ENCODE measurements at places on chromosomes 3 and 15. TPM values are rescaled to one million over a fixed set of nuclear protein-coding genes. Genes with fewer than 3 reads are reported as not detected.
A peak's percentile ranks its signal among the peaks of the same experiment; 100 is the strongest.

GRCh38 chr15:44676676-44677075 is 13.2 kb upstream of the SPG11 start:
- H3K36me3 ChIP-seq: no peaks in the 10 kb centered on the region
- no peaks in the 10 kb centered on the region for H3K4me1 ChIP-seq
- peak overlapping the region; percentile 51 for H3K27ac ChIP-seq

DNA sequence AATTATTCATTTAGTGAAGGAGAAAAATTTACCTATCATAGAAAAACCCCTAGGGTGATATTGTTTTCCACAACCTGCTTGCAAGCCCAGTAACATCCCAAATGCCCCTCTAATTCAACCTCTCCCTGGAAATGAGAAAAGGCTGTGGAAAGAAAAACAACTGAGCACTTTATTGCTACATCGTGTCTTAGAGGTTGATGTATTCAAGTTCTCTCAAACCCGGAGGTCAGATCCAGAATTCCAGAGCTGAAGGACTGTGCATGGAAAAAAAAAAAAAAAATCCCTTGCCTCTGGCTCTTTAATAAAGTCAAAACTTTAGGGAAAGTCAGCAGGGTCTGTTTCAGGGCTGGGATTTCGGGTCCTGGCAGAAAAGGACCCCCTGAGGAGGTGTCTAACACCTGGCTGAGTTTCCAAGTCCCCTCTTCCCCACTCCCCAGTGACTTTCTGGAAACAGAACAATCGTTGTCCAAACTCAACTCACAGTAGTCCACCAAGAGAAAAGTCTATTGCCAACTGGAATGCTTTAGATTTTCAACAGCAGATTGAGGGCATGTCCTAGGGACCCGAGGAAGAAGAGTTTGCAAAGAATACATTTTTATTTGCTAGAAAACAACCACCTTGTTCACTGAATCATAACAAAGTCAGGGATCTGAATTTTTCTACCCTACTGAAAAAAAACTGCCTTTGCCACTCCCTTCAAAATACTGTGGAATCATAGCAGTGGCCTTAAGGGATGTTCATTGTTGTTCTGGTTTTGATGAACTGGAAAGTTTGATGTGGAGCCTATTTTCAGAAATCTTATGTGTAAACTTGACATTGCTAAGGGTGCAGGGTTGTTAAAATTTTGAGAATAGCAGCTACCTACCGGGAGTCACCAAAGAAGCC is 207.5 kb upstream of the ADAMTS9 start:
- H3K36me3 ChIP-seq: no peaks in the 10 kb centered on the region
- no peak for DNase-seq
- no peaks in the 10 kb centered on the region for H3K27me3 ChIP-seq
- H3K4me1 ChIP-seq: no peaks in the 10 kb centered on the region

DNA sequence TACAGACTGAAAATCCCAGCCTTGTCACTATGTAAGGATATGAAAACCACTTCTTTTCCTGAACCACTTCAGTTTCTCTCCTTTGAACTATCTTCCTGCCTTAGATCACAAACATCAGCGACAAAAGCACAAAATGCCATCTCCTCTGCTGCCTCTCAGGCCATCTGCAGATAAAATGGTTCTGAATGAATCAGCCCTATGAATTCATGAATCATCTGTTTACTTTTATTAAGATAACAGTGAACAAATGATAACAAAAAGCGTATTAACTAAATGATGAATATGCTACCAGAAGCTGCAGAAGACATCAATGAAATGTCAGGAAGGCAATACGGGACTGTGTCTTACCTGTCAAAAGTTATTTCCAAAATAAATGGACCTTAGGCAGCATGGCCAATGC is 928.1 kb downstream of the ROBO1 start:
- no peaks in the 10 kb centered on the region for H3K4me1 ChIP-seq
- no peaks in the 10 kb centered on the region for H3K27me3 ChIP-seq
- H3K27ac ChIP-seq: no peak overlapping the region
- H3K36me3 ChIP-seq: no peaks in the 10 kb centered on the region

- no peaks in the 10 kb centered on the region for H3K27me3 ChIP-seq
- no peaks in the 10 kb centered on the region for H3K4me1 ChIP-seq
Observed at GRCh38 chr3:153963012-153963411, 158.2 kb upstream of the ARHGEF26 start.

The GPR160 gene
- 49.7 TPM for total RNA-seq

GRCh38 chr3:46905661-46906451 is 28.3 kb downstream of the PTH1R start:
- H3K4me3 ChIP-seq: no peak overlapping the region
- H3K36me3 ChIP-seq: no peaks in the 10 kb centered on the region
- H3K27me3 ChIP-seq: no peaks in the 10 kb centered on the region
- peaks cover 22% of the 10 kb centered on the region for H3K4me1 ChIP-seq
- no peak overlapping the region for H3K27ac ChIP-seq
- no peak for DNase-seq

GRCh38 chr3:16311960-16312451 is 47.0 kb downstream of the OXNAD1 start:
- no peaks in the 10 kb centered on the region for H3K27me3 ChIP-seq
- no peak overlapping the region for H3K27ac ChIP-seq
- H3K36me3 ChIP-seq: peaks cover 4% of the 10 kb centered on the region
- no peak for DNase-seq
- no peak overlapping the region for H3K4me3 ChIP-seq

DNA sequence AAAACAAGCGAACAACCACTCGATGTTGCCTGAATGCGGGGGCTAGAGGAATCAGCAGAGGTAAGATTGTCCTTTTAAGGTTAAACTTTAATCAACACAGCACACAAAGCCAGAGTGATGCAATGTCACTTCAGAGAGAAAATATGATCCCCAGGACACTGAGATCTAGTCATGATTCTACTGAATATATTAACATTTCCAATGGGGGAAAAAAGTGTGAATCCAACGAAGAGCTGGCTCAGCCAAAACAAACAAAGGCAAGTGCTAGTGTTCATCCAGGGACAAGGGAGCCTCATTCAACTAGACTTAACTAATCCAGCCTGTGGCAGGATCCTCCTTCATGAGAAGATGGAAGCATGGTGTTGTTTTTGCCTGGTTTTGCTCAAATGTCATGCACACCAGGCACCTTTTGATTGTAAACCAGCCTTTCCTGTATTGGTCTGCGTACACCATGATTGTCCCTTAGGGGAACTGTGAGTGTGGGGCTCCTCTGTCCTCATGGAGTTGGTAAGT is 35.8 kb downstream of the SCG5 start:
- H3K27me3 ChIP-seq: no peaks in the 10 kb centered on the region
- no peak overlapping the region for H3K27ac ChIP-seq

The EIF4G1 gene
- total RNA-seq: 402 TPM

DNA sequence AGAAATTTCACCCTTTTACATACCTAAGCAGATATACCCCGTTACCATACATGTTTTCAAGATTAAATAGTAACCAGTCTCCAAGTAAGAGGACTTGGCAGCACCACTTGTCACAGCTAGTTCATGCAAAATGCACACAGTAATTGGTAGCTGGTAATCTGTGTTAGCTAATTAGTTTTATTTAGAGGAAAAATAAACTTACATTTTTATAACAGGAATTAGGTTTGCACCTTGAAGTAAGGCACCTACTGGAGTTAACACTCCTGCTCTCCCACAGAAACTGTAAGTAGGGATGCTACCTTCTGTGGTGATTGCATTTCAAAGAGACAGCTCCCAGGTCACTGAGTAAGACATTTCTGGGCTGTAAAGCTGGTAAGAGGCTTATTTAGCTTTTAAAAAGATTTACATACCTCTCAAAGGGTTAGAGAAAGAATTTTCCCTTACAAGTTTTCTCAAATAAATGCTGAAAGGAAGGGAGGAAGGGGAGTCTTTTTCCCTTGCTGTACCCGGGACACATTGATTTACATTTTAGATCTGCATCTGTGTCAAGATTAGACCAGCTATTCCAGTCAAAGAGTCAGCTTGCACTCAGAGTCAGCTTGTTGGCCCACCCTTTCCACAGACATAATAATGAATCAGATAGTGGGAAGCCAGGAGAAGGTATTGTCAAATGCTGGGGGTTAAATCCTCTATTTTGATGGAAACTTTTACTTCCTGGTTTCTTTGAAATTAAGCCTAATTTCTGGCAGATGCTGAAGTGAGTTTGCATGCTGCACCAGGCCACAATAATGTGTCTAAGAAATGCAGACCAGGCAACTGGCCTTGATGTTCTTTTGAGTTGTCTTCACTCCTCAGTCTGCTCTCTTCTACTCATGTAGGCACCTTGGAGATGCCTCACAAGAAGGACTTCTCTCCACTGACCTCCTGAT is 77.6 kb upstream of the CHD2 start:
- no peak overlapping the region for H3K4me3 ChIP-seq
- peaks cover 35% of the 10 kb centered on the region for H3K4me1 ChIP-seq
- H3K36me3 ChIP-seq: no peaks in the 10 kb centered on the region
- H3K27me3 ChIP-seq: no peaks in the 10 kb centered on the region
- H3K27ac ChIP-seq: peak overlapping the region; percentile 87
- DNase-seq: no peak

GRCh38 chr3:111128884-111129283 is 57.3 kb downstream of the NECTIN3 start:
- no peaks in the 10 kb centered on the region for H3K36me3 ChIP-seq
- H3K27me3 ChIP-seq: no peaks in the 10 kb centered on the region
- H3K4me3 ChIP-seq: no peak overlapping the region
- no peaks in the 10 kb centered on the region for H3K4me1 ChIP-seq

GRCh38 chr3:14404631-14405359 is 2.4 kb downstream of the SLC6A6 start:
- peak overlapping the region; percentile 95 for H3K27ac ChIP-seq
- no peaks in the 10 kb centered on the region for H3K27me3 ChIP-seq
- peaks cover 44% of the 10 kb centered on the region for H3K4me1 ChIP-seq
- peak overlapping the region; percentile 90 for H3K4me3 ChIP-seq
- no peak for DNase-seq

DNA sequence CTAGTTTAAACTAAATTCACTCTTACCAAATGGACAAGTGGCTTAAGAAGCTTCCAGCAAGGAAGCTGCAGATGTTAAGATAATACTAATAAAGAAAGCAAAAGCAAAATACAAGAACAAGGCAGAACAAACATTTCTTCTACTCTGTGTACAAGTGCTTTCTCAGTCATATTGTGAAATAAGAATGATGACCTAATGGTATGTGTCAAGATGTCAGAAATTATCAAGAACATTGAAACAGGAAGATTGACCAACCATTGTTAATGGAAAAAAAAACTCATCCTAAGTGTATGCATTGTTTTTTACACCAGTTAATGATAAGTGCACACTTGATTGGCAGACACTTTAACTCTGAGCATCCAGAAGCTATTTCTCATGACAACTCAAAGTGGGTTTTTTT is 65.4 kb upstream of the P2RY1 start:
- no peaks in the 10 kb centered on the region for H3K36me3 ChIP-seq
- no peak for DNase-seq
- peaks cover 6% of the 10 kb centered on the region for H3K4me1 ChIP-seq

DNA sequence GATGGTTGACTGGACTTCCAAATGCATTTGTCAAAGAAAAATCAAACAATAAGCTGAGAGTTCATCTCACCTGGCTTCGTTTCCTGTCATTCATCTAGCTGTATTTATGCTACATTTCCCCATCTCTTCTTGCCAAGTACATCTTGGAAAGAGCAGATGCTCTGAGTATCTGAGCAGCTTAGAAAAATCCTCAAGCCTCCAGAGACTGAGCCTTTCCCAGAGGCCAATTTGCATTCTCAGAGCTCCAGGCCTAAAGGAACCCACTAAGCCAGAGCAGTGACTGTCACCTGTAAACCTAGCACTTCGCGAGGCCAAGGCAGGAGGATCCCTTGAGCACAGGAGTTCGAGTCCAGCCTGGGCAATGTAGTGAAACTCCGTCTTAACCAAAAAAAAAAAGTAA is 100.5 kb downstream of the XXYLT1 start:
- no peaks in the 10 kb centered on the region for H3K36me3 ChIP-seq
- H3K4me3 ChIP-seq: no peak overlapping the region
- H3K4me1 ChIP-seq: peaks cover 21% of the 10 kb centered on the region
- H3K27ac ChIP-seq: no peak overlapping the region
- DNase-seq: no peak

DNA sequence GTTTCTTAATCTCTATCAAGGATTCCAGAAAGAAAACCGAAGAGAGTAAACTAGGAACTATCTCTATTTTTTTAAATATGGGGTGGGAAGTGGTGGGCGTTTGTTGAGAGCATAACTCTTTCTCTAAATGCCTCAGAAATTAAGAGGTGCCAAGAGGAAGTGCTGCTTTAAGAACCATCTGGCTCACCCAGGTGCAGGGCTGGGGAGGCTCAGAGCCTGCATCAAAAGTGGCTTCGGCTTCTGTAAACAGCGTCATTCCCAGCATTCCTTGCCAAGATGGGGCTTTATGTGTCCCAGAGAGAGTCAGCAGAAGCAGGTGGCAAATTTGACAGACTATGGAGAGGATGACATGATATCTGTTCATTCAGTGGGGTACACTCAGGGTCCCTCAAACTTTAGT is 123.3 kb upstream of the BFSP2 start:
- no peak overlapping the region for H3K27ac ChIP-seq
- H3K36me3 ChIP-seq: no peaks in the 10 kb centered on the region
- DNase-seq: no peak
- H3K27me3 ChIP-seq: no peaks in the 10 kb centered on the region

GRCh38 chr3:184561913-184562877 is 610 bp downstream of the EPHB3 start:
- peak overlapping the region; percentile 57 for H3K4me3 ChIP-seq
- H3K36me3 ChIP-seq: no peaks in the 10 kb centered on the region
- DNase-seq: peak; percentile 91
- H3K27ac ChIP-seq: peak overlapping the region; percentile 55
- H3K4me1 ChIP-seq: peaks cover 34% of the 10 kb centered on the region
- H3K27me3 ChIP-seq: no peaks in the 10 kb centered on the region

- H3K4me1 ChIP-seq: no peaks in the 10 kb centered on the region
- no peak overlapping the region for H3K4me3 ChIP-seq
- no peak for DNase-seq
- H3K36me3 ChIP-seq: no peaks in the 10 kb centered on the region
- no peaks in the 10 kb centered on the region for H3K27me3 ChIP-seq
Observed at GRCh38 chr3:142104763-142105162, 44.6 kb downstream of the TFDP2 start.

DNA sequence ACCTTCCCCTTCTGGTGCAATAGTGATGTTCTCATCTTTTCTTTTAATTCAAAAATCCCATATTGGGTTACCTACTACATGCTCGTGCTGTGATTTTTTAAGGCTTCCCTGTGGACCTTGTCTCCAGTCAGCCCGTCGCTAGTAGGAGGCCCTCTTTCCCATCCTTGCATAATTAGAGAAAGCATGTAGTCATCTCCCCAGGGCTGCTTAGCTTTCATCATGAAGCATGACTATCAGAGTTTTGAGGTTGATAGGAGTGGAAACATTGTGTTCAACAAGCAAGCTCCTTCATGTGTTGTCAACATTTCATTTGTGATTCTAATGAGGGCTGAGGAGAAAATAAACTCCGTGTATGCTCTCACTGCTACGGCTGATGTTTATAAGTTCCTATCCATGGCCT is 8.7 kb upstream of the LRTM1 start:
- H3K27ac ChIP-seq: no peak overlapping the region
- no peaks in the 10 kb centered on the region for H3K27me3 ChIP-seq
- no peaks in the 10 kb centered on the region for H3K4me1 ChIP-seq
- H3K4me3 ChIP-seq: no peak overlapping the region
- H3K36me3 ChIP-seq: no peaks in the 10 kb centered on the region
- DNase-seq: no peak

The NMB gene
- 13.1 TPM for total RNA-seq

Data from upper lobe of left lung (tissue), 6 donors.